ENCODE measurements at places on chromosomes 5 and 9.
A peak's percentile ranks its signal among the peaks of the same experiment; 100 is the strongest.

- no peak for DNase-seq
Observed at GRCh38 chr9:88820055-88820454, 171.2 kb upstream of the S1PR3 start.

- DNase-seq = no peak
Observed at GRCh38 chr5:150284311-150284710, 5.3 kb downstream of the CAMK2A start.

DNA sequence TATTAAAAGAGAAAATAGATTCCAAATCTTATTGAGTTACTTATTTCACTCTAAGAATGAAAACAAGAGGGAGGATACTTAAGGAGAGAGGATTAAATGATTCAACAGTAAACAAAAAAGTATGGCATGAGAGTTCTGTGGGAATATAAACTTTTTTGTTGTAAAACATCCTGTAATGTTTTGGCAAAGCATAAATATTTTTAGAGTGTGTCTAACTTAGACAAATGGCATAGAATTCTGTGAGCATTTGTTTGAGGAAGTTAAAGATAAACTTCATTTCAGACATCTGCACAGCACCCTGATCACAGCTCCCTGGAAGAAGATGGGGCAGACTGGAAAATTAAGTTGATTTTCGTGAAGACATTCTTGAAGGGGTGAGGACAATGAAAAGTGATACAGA is 246.8 kb upstream of the HAPLN1 start:
- peak; percentile 6 for DNase-seq

- no peak for DNase-seq
Observed at GRCh38 chr5:108700930-108701329, 46.8 kb upstream of the FER start.

DNA sequence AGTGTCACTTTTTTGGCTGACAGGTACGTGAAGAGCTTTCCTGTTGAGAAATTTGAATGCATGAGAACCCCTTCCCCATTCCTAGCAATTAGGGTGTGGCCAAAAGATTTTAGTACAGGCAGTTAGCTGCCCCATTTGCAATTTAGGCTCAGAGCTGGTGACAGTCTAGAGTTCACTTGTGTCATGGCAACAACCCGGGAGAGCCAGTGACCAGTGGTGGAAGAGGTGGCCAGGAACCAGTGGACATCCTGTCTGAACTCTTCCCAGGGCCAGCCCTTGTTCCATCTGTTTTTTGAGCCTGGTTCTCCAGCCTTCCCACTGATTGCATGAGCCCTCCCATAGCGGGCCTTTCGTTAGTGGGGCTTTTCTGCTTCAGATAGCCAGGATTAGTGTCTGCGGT is 2.5 kb upstream of the NEUROG1 start:
- DNase-seq = no peak

- no peak for DNase-seq
Observed at GRCh38 chr5:149646564-149646963, 65.3 kb downstream of the ARHGEF37 start.

DNA sequence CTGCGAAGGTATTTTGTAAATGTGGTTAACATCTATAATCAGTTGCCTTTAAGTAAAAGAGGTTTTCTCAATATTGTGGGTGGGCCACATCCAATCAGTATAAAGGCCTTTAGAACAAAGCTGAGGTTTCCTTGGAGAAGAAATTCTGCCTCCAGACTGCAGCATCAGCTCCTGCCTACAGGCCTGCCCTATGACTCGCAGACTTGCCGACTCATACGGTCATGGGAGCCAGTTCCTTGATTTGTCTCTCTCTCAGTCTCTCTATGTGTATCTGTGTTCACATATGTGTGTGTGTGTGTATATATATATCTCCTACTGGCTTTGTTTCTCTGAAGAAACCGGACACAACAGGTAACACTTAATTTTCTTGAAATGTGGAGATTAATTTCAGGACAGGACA is 45.3 kb downstream of the SLC36A1 start:
- DNase-seq = peak; percentile 56

DNA sequence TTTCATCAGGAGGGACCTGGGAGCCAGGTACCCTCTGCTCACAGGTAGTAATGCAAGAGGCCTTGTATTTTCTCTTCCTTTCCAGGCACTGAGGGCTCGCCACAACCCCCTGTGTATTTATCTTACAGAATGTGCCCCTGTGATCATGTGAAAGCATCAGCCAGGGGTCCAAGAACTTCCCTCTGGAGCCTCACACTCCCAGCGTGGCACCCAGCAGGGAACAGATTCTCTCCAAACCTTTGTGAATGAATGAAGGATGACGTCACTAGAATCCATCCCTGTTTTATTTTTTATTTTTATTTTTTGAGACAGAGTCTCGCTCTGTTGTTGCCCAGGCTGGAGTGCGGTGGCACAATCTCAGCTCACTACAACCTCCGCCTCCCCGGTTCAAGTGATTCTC is 107.3 kb upstream of the IER5L start:
- no peak for DNase-seq

GRCh38 chr5:163566678-163567077 is 61.3 kb downstream of the MAT2B start:
- DNase-seq = no peak

GRCh38 chr9:15935661-15936305 is 382.9 kb downstream of the CCDC171 start:
- peak; percentile 59 for DNase-seq

DNA sequence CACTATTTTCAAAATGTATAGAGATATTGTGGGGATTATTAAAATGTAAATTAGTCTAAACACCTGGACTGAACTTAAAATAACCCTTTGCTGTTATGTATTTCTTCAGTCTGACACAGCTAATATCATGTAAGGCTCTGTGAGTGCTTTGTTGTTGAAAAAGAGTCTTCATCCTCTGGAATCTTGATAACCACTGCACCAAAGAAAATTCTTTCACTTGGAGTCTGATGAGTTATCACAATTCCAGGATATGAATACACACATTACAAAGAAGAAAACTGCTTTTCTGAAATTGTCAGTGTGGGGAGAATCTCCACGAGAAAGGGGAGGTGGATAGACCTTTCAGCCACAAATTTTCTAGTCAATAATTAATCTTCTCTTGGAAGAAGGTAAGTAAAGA is 42.3 kb upstream of the TARS1 start:
- DNase-seq = no peak

GRCh38 chr9:94805585-94805984 is 79.1 kb downstream of the AOPEP start:
- DNase-seq = peak; percentile 98

Data from AG10803 (cell line).